ENCODE measurements at places on chromosomes 5 and 9.

DNA sequence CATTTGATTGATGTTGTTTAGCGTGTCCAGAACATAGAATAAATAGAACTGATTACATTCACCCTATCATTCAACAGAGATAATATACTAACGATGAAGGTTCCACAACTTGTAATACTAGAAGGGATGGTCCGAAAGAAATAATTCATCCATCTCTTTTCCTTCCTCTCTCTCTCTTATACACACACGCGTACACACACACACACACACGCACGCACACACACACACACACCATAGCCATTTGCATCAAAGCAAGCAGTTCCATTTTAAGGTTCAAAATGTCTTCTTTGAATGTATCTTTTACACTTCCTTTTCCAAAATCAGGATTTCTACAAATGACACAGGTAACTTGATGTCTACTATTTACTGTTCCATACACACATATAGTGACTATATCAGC lies 887 bp downstream of the GDA start:
- no peak for DNase-seq

- DNase-seq = no peak
Measured at GRCh38 chr5:107597803-107598202, 72.9 kb downstream of the EFNA5 start.

- no peak for DNase-seq
Measured at GRCh38 chr5:66745297-66745696, 149.1 kb downstream of the MAST4 start.

- no peak for DNase-seq
Measured at GRCh38 chr5:147245381-147246165, 10.7 kb downstream of the STK32A start.

DNA sequence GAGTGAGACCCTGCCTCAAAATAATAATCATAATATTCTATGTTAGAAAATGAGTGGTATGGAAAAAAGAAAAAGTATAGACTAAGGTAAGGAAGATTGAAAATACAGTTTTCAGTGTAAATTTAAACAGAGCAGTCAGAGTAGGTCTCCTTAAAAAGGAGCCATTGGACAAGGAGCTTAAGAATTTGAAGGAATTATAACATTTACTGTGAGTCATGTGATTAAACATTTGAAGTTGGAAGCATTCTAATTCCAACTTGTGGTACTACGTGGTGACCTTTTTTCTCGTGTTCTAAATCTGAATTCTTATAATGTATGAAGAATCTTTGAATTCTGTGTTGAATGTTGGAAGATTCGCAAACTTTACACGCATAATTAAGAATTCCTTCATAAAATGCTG lies 39.3 kb upstream of the TMEM171 start:
- DNase-seq = no peak

GRCh38 chr5:102902135-102902448 lies 147.0 kb downstream of the PAM start:
- DNase-seq = no peak

DNA sequence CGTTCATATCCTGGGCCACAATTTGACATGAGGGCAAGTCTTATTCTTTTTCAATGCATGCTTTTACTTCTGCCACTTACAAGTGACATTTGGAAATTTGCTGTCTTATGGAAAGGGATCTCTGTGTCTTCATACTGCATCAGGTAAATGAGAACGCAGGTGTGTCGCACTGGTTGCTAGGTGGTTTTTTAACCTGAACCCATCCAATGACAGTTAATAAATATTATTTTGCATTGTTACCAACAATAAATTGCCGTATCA lies 1.1 kb downstream of the ADAMTS16 start:
- no peak for DNase-seq

GRCh38 chr5:179907556-179908324 lies at the start of gene TBC1D9B:
Gene TBC1D9B, minus strand, starts transcription at chr5:179907897. Its CDS starts 76 bp downstream, at chr5:179907821.
- DNase-seq = peak; percentile 59
